ENCODE measurements at places on chromosomes 6 and 20.
A peak's percentile ranks its signal among the peaks of the same experiment; 100 is the strongest.

DNA sequence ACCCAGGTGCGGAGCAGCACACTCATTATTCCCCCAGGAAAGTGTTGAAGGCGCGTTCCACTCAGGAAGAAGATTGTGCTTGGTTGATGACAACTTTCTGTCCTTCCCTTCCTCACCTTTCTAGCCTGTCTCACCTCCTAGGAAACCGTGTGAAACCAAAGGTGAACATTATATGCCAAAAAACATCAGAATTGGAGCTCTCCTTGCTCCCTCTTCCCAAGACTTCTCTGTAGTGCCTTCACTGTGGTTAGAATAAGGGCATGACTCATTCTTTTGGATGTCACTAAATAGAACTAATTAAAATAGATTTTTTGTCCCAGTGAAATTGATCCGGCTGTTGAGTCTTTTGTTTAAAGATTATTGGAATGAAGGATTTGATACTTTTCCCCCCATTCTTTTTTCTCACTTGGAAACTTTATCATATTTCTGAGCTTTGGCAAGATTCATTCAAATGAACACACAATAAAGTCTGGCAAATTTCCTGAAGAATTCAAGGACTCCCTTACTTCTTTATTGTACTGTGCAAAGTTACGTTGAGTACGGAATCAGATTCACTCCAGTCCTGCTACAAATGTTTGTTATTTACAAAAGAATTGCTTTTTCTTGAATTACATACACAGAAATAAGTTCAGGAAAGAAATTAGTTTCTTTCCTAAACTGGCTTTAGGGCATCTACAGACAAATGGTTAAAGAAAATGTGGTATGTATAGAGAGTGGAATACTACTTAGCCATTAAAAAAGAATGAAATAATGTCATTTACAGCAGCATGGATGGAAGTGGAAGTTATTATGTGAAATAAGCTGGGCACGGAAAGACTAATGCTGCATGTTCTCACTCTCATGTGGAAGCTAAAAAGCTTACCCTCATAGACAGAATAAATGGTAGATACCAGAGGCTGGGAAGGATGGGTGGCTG, 142.8 kb upstream of the AKAP12 start:
- no peak for DNase-seq

DNA sequence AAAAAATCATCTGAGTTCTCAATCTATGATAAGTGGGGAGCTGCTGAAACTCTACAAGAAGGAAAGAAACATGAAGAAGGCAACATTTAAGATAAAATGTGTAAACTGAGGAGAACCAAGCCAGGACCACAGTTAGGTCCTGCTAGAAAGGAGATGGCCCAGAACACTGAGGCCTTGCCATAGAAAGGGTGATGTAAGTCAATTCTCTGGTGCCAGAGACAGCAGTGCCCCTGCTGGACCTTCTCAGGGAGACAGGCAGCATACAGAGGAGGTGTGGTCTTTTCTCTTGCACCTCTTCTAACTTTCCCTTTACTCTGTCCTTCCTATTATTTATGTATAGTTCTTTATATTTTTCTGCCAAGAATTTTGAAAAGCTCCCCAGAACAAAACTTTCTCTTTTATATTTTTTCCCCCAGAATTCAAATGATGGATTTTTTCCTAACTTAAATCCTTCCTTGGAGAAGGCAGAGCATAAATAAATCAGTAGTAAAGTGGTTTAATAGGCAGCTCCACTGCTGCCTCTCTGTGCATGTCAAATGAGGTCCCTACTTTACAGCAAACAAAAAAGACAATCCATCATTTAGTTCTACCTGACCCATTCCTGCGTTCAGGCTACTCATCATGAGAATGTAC, 9.0 kb downstream of the UQCC2 start:
- DNase-seq = peak; percentile 12

DNA sequence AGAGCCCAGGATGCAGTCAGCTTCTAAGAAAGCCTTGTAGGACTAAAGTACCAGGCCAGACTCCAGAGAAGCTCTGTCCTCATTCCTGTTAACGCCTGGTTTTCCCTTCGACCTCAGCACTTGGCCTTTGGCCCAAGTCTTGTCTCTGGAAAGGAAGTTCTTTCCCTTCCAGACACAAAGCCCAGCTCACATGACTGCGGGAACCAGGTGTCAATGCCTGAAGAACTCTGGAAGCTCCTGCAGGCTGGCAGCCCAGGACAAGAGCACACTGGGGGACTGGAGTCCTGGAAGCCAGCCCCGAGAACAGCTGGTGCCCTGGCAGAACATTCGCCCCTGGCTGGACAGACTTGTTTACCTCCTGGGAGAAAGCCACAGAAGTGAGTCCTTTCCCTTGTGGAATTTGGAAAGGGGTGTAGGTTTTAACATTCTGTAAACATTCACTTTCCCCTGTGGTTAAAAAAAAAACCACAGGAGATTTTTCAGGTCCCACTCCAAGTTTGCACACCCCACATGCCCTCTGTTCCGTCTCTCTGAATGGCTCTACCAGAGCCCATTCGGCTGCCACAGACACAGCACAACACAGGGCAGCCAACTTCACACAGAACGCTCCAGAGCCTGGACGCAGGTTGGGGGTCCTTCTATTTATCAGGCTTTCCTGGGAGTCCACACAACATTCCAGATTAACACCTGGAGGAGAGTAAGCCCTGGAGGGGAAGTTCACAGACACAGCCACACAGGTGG, 18.1 kb downstream of the ACSS1 start:
- no peak for DNase-seq

DNA sequence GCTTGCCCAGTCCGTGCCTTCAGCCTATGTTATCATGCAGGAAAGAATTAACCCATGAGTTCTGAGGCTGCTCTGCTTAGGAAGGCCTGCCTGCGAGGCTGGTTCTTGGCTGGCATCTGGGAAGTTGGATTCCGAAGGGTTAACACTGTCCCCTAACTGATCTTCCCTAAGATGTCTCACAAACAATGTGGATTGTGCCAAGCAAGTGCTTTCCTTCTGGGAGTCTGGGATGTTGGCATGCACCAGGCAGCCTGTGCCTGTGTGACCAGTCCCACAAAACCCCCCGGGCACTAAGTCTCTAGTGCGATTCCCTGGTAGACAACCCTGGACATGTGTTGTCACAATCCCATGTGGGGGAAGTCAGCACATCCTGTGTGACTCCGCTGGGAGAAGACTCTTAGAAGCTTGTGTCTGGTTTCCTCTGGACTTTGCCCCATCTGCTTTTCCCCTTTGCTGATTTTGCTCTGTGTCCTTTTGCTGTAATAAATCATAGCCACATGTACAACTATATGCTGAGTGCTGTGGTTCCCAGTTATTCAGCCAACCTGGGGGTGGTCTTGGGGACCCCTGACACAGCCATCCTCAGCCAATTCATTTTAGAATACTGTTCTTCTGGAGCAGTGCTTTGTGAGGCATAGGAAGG, 83.8 kb downstream of the SLC22A23 start:
- DNase-seq = no peak

DNA sequence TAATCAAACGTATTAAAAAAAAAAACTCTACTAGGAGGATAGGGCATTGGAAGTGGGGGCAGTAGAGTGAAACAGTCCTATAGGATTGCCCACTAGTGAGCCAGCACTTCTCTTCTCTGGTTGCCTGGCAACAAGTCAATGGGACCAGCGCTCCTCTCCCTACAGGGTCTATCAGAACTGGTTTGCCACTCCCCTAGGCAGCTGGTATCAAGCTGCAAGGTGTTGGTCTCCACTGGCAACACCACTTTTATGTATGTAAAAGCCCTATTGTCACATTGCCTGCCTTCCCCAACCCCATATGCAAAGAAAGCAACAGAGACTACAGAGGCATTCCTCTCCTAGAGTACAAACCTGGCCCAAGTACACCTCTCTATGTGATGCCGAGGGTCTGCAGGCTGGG, 166.9 kb upstream of the MCHR2 start:
- DNase-seq = peak; percentile 74

GRCh38 chr6:45677381-45678284, 299.9 kb upstream of the SUPT3H start:
- DNase-seq = no peak

- no peak for DNase-seq
Observed at GRCh38 chr20:24722586-24722985, 226.5 kb upstream of the CST7 start.

DNA sequence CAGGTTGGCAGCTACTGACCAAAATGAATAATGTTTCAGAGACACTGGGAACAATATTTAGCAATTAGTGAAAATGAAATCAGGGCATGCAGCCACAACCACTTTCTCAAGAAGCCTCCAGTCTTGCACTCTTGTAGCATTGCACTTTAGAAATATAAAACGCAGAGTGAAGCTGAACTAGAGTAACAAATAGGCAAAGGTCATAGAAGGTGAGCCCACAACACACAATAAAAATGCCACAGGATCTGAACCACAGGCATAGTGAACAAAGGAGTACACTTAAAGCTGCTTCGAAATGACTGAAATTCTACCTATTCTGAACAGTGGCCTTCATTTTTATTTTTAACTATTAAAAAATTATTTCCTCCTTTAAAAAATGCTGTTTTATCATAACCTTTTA, 25.0 kb downstream of the DDO start:
- no peak for DNase-seq
